Bone marrow (tissue), 2 donors: ENCODE measurements at places on chromosomes 16 and 17.

DNA sequence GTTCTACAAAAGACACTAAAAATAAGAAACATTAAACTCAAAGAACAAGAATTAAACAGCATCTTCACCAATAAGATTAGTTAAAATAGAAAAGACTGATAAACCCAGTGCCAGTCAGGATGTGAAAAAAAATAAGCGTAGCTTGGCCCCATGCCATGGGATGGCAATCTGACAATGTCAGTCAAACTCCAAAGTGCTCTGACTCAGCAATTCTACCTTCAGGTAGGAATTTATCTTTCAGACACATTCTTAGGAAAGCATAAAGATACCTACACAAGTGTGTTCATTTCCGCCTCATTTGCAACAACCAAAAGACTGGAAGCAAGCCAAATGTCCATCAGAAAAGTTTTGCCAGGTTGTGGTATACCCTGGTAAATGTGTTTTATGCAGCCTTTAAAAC, 9.1 kb upstream of the MPO start:
- no peak for DNase-seq

- no peak for DNase-seq
These were observed 73.1 kb downstream of the CEP95 start for GRCh38 chr17:64579917-64580316.

DNA sequence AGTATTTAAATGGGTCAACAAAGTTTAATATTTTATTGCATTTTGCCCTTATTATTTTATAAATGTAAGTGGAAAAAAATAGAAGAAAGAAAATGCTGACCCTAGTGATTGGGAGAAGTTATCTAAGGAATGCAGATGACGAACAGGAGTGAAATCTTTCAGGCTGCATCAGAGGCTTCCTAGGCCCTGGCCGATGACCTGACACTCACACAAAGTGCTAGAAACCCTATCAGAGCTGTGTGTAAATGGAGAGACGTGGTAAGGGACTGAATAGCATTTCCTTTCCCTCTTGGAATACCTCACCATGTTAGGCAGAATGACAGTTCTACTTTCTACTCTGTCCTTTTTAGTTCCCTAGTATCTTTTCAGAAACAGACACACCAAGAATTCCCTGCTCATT, 44.9 kb upstream of the CNEP1R1 start:
- no peak for DNase-seq

GRCh38 chr16:2043667-2044451, 3.8 kb downstream of the NTHL1 start:
- DNase-seq, result no peak

GRCh38 chr16:73050201-73051099, 2.5 kb upstream of the ZFHX3 start:
- DNase-seq, result no peak

- no peak for DNase-seq
These were observed 387.3 kb downstream of the MAF start for GRCh38 chr16:79213214-79213613.

DNA sequence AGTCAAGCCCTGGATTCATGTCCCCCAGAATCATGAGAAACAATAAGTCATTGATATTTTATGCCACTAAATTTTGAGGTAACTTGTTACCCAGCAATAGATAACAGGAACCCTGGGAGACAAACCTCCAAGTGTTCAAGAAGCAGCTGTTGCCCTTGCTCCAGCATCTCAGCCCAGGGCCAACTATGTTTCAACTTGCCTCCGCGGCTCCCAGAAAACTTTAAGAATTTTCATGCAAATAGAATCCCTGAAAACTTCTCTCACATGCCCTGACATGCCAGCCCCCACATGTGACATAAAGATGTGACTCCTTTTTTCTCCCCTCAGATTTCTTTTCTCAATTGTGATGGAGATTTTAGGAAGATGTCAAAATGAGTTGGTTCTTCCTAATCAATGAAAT, 22.8 kb downstream of the LYRM9 start:
- no peak for DNase-seq

DNA sequence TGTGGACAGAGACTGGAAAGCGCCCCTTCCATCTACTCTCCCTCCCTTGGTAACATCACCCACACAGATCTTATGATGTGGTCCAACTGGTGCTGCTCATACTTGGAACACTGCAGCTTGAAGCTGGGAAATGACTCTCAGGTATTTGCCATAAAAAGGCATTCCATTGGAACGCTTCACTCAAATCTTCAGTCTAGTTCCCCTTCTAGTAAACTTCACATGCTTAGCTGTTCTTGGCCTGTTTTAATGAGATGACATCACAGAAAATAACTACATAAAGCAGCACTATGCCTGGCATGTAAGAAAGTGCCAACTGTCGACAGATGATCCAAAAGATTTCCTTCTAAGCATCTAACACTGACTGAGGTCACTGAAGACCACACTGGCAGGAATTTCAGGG, 9.3 kb downstream of the ZNF263 start:
- DNase-seq, result no peak

GRCh38 chr16:85662976-85663830, 25.6 kb downstream of the GINS2 start:
- no peak for DNase-seq

DNA sequence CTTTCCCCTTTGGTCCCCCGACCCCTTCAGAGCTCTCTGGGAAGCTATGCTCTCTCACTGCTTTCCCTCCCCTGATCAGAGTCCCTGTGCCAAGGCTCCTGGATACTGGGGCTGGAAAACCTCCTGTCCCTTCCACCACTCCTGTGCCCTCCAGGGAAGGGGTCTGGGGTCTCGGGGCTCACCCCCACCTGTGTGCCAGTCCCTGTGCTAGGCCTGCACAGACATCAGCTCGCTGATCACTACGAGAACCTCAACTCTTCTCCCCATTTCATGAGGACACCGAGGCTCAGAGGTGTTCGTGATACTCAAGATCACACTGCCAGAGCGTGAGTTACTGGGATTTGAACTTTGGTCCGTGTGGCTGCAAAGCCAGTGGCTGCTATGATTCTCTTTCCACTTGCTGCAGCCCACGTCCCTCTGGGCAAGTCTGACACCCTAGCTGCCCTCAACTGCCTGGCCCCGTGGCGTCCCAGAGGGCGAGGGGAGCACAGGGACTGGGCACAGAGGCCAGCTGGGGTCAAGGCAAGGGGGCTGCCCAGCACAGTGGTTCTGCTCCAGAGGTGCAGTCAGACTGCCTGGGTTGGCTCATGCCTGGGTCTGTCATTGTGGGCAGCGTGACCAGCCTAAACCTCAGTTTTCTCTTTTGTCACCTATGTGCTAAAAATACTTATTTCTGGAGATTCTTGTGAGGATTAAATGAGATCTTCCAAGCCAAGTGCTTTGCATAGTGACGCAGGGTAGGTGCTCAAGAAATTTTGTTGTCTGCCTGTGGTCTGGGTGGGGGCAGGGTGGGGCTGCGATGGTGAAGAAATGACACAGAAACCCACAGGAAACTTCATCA, 43.8 kb upstream of the TOB1 start:
- peak; percentile 73 for DNase-seq

DNA sequence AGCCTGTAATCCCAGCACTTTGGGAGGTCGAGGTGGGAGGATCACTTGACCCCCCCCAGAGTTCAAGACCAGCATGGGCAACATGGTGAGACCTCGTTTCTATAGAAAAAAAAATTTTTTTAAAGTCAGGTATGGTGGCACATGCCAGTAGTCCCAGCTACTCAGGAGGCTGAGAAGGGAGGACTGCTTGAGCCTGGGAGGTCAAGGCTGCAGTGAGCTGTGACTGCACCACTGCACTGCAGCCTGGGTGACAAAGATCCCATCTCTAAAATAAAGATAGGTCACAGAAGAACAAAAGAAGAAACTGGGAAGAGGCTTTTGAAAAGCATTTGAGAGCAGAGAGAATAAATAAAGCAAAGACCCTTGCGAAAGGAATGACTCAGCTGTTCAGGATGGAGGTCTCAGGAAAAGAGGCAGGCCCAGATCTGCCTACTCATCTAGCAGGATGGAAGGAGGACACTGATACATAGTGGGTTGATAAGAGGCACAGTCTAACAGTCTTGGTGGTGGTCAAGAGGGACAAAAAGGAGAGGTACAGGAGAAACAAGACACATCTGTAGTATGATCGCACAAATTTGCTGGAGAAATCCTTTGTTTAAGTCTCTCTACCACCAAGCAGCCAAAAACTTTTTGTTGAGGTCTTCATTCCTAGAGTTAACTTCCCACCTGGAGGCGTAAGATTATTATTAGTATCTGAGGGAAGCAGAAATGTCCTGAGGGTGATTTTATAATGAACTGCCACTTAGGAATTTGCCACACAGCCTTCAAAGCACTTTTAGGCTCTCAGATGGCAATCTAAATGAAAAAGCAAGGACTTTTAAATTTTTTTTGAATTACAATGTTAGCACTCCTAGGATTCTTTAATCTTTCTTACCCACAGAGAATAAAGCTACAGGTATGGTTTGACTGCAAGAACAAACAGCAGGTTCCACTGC, 17.6 kb downstream of the ZSWIM7 start:
- no peak for DNase-seq

DNA sequence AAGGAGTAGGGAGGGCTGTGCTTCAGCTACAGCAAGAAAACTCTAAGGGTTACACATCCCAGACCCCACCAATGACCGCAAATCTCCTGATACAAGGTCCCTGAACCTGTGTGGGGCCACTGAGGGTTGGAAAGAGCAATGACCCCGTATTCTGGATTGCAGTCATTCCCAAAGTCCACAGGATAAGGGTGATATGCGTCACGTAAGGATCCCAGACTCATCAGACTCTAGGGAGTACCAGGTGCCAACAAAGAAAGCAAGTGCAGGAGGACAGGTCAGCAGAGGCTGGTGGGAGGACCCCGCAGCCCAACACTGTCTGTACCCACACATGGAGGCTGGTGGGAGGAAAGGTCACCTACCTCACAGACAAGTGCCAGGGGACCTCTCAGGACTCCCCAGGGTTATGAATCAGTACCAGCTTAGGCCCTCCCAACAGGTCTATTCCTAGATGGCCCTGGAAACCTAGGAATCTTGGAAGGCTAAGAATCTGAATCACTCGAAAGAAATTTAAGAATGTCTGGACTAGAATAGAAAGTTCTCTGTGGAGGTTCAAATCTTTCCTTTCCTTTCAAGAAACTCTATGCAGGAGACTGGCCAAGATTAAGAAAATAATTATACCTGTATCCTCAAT, 16.2 kb downstream of the PITPNA start:
- no peak for DNase-seq

- no peak for DNase-seq
These were observed 1.6 kb downstream of the RPTOR start for GRCh38 chr17:80546267-80546666.

- no peak for DNase-seq
These were observed 23.5 kb upstream of the USP36 start for GRCh38 chr17:78864117-78864516.

DNA sequence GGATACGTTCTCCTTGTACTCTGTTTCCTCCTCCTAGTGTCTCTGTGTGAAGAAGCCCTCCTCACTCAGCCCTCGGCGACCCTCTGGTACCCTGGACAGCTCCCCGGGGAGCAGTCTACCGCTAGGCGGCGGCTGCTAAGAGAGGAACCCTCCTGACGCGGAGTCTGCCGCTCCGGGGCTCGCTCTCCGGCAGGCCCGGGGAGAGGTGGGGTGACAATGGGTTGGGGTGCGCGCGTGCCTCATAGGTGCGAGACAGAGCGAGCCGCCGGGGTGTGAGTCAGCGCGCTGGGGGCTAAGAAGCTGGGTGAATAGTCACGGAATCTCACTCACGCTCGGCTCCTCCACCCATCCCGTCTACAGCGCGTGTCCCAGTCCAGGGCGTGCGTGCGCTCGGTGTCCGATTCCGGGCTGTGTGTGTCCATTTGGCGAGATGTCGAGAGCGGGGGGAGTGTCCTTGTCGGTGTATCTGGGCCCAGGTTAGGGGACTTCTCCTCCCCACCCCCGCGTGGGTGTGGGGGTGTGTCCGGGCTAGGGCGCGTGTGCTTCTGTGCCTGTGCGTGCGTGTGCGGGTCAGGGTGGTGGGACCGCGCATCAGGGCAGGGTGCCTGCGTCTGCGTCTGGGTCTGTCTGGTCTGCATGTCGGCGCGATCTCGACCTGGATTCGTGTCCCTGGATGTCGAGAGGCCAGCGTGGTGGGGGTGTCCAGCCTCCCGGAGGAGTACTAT, 577 bp upstream of the HS3ST2 start:
- no peak for DNase-seq

DNA sequence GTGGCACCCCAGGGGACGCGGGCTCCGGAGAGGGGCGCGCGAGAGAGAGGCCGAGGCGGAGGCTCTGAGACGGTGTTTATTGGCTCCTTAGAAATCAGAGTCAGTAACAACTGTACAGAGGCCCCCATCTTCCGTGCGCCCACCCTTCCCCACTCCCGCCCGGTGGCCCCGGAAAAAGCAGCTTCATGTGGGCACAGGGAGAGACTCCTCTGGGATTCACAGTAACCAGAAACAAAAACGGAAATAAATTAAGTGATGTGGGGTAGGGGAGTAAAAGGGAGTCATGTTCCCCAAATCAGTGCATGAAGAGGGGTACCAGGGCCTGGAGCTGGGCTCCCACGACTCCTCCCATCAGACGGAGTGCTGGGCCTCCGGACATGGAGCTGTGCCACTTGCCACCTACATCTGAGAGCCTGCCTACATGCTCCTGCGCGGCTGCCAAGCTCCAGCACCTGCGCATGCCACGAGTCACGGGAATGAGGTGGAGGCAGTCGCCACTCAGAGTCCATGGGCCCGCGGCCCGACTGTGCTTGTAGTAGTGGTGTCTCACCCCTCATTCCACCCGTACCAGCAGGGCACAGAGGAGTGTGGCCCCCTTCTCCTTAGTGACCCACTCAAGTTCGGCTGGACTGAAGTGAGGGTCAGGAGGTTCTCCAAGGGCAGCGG, 543 bp upstream of the GPS2 start:
- DNase-seq, result no peak

DNA sequence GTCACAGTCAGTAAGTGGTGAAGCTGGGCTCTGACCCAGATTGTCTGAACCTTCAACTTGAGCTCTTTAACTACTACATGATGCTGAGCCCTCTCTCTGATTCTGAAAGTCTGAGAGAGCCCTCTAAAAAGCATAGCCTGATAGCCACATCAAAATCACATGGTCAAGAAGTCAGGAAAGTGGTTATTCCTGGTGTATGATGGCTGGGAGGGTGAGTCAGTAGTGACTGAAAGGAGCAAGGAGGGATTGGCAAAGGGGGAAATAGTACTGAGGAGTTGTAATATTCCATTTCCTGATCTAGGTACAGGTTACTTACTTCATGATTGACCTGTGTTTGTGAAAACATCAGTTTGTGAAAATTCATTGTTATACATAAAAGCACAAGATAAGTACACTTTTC, 89.1 kb downstream of the SSH2 start:
- no peak for DNase-seq
